ENCODE measurements at places on chromosomes 7 and 10.

DNA sequence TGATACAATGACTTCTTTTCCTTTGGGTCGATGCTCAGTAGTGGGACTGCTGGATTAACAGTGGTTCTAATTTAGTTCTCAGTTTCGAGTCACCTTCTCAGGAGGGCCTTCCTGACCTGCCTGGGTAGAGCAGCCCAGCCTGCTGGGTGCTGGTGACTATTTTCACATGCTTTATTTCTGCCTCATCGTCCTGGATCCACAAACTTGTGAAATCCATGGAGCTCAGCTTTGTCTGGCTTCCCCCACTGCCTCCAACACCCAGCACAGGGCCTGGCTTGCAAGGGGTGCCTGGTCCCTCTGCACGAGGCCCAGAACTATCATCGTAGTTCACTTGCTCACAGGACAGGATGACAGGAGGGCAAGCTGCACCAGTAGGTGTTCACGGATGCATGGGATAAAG is 46.9 kb downstream of the SPOCK2 start:
- no peak for DNase-seq

GRCh38 chr7:81705206-81705605 is 64.6 kb downstream of the HGF start:
- DNase-seq = no peak

DNA sequence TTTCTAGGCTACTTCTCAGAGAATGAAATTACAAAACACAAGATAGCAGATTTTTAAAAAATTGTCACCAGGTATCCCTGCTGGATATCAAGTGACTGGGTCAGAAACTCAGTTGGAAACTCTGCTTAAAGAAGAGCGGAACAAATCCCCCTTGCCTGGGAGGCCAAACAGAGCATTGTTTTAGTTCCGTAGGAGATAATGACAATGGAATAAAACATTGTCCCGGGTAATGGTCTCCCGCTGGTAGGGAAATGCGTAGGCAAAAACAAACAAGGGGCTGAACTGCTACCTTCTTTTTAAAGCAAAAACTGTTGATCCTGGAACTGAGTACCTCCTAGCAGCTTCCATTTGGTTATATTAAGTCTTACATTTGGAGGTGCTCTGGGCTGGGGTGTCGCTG is 21.3 kb upstream of the VAX1 start:
- DNase-seq = no peak

DNA sequence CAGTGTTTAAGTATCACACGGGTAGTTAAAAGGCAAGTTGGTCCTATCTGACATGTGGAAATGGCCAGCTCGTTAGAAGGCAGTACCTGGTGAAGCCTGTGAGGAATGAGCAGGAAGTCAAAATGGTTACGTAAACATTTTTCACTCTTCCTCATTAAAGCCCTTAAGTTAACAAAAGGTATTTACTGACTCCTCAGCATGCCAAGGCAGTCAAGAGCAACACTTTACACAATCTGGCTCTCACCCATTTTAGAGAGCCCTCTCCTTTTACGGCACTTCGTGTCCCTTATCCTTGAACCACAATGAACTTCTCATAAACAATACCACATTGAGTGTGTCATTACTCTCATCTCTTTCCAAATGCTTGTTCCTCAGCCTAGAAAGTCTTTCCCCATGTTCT is 11.0 kb upstream of the RSBN1L start:
- DNase-seq = no peak

GRCh38 chr10:98353170-98353569 is 61.8 kb downstream of the PYROXD2 start:
- no peak for DNase-seq

- DNase-seq = no peak
These were observed 74.5 kb downstream of the OAT start for GRCh38 chr10:124344266-124344590.

- peak; percentile 57 for DNase-seq
These were observed 159.6 kb downstream of the PARD3 start for GRCh38 chr10:34655286-34656170.

DNA sequence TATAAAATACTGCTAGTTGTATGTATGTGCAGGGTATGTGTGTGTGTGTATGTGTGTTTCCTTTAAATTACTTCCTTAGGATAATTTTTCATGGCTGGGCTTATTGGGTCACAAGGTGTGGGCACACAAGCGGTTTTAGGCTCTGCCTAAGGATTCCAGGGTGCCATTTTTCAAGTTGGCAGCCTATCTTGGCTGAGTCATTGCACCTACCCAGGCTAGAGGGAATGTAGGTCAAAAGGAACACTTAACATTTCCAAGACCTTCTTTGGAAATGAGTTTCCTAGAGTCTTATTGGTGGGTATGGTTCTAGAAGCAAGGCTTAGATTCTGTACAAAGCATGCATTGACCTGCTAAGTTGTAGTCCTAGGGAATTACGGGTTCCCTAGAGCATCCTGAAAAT is 642.1 kb downstream of the LRMDA start:
- no peak for DNase-seq

DNA sequence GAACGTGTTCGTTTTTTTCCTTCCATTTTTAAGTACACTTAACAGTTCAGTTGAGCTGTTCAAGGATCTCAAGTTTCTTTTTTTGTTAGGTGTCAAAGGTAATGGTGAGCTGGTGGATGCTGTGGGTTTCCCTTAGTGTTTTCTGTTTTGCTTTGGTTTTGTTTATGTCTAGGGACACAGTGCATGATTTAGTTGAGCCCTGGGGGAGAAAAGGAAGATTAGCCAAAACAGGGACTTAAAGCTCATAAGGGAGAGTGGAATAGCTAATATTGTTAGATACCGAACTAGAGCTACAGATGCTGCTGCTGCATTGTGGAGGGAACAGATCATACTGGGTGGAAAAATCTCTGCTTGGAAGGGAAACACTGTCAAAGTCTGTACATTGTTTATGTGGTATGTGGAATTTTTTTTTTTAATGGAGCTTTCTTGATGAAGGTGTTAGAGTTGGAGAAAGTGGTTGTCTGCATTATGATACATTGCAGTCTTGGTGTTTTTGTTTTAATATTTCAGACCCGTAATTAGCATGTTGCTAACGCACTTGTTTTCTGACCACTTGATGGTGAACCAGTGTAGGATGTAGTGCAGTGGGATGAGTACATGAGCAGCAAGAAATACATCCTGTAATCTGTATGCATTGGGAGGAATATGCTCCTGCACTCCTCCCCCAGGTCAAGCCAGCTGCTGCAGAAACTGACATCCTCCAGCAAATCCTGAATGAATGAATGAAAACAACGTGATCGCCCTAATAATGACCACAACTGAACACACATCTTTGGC is 2.1 kb downstream of the GLCCI1 start:
- peak; percentile 50 for DNase-seq

DNA sequence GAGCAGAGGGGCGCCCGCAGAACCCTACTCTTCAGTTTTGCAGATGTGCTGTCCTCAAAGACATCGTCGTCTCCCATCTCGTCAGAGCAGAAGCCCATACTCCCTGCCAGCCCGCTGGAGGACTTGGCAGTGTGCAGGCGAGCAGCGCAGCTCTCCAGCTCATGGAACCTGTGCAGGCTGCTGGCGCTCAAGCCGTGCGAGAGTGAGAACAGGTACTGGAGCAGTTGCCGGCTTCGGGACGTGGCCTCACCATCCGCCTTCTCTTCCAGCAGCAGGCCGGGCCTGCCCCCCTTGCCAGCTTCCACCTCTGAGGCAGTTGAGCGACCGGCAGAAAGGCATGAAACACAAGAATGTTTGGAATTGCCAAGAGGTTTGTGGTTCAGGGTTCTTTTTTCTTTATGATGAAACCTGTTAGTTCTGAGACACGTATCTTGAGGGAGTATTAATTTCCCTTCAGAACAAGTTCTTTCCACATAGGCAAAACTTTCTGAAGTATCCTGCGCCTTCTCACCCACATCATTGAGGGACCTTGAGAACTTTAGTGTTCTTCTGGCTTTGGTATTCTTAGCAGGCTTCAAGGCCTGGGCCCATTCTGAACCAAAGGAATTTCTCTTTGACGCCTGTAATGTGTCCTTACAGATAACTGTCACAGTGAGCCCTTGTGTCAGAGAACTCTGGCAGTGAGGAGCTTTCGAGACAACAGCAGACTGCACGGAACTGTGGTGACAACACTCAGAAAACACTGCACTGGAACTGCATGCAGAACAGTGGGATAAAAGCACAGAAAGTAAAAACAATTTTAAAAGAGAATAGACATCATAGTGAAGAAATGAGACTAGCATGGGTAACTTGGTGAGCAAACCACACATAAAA is 89.5 kb downstream of the ALOX5 start:
- no peak for DNase-seq

All from SK-N-DZ (cell line).